ENCODE measurements at places on chromosomes 2 and 18.

- DNase-seq = no peak
These were observed 82.3 kb downstream of the FBXO15 start for GRCh38 chr18:74065366-74065765.

GRCh38 chr2:18045230-18045629, 166.8 kb downstream of the KCNS3 start:
- no peak for DNase-seq

DNA sequence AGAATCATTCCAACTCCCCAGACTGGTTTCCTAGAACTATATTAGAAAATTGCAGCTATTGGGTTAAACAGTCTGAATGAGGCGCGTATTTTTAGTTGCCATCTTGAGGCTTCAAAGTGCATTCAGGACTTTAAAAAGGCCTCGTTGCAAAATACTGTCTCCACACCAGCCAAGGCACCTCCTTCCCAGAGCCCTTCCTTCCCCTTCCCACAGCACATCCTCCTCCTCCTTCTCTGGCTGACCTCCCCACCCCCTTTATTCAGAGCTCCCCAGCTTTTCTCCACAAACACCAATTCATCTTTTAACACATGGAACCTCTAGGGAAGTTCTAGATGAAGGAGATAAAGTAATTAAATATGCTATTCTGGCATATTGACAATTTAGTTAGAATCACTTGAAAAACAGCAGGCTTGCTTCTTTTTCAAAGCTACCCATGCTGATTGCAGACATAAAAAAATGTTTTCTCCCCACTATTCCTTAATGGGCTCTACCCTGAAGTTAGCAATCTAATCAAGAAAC, 90.3 kb downstream of the RTP5 start:
- no peak for DNase-seq

GRCh38 chr18:69567813-69568488, 167.3 kb downstream of the DOK6 start:
- no peak for DNase-seq

DNA sequence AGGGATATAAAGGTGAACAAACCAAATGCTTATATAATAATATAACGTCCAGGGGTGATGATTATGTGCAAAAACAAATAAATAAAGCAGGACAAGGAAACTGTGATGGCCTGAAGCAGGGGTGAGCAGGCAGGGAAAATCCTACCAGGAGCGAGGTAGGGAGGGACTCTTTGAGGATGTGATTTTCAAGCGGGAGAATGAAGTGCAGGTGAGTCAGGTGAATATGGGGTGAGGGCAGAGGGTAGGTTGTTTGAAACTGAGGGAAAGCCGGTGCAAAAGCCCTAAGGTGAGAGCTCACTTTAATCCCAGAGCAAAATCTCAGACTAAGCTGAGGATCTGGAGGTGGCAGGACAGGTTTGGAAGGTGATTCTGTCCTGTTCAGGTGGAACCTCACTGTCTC, 40.7 kb downstream of the CYP26B1 start:
- DNase-seq = peak; percentile 10

DNA sequence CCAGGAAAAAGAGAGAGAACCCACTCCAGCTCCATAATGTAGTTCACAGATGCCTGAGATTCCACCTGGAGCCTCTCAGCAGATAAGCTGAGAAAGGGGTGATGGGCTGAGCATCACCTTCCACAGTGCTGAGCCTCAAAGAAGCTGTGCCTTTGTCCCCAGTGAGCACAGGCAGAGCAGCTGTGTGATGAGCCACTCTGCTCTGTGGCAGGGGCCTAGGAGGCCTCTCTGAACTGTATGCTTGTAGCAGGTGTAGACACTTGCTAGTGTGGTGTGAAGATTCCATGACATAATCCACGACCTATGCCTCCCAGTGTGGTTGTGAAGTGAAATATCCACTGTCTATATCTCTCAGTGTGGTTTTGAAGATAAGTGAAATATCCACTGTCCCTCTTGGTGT, 70.4 kb upstream of the MGAT4A start:
- DNase-seq = no peak

- no peak for DNase-seq
These were observed 144.3 kb downstream of the NCK2 start for GRCh38 chr2:105889046-105889445.

DNA sequence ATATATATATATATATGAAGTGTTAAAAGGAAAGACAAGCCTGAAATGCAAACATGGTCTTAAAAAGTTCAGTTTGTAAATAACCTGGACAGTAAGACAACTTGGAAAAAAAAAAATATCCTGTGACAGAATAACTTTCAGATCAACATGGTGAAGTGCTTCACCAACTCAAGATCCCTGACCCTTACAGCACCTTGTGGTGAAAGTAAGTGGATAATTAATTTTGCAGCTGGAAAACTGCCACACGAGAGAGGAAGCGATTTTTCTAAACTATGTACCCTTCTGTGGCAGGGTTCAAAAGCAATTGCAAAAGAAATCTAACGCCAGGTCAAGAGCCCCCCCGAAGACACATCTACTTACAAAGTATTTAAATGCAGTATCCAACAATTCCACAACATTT, 95.8 kb downstream of the PAX3 start:
- DNase-seq = no peak

- DNase-seq = no peak
These were observed 103.5 kb downstream of the ANKRD44 start for GRCh38 chr2:197207106-197207505.

DNA sequence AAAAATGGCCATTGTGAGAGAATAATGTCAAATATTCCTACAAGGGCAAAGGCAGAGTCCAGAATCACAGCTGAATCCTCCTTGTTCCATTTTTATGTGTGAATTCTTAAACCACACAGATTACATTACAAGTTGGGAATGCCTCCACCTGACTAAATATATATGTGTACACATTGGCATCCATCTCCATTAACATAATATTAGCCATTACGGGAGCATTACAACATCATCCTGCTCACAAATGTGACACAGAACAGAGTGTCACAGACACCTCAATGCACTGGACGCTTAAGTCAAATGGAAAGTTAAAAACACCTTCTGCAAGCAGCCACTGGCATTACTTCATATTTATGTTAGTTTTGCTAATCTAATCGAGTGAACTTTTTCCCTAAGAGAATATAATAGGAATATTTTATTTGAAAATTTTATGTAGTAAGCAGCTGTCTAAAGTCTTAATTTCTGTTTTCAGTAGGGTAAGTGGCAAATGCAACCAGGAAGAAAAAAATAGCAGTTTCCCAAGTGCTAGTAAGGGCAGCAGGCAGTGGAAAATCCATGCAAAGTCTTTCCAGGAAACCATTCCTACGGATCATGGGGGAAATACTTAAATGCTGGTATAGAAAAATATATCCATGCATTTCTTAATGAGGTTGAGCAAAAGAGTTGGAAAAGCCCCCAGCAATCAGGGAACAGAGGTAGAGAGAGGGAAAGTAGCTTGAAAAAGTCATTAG, 255.6 kb downstream of the OSR1 start:
- no peak for DNase-seq

DNA sequence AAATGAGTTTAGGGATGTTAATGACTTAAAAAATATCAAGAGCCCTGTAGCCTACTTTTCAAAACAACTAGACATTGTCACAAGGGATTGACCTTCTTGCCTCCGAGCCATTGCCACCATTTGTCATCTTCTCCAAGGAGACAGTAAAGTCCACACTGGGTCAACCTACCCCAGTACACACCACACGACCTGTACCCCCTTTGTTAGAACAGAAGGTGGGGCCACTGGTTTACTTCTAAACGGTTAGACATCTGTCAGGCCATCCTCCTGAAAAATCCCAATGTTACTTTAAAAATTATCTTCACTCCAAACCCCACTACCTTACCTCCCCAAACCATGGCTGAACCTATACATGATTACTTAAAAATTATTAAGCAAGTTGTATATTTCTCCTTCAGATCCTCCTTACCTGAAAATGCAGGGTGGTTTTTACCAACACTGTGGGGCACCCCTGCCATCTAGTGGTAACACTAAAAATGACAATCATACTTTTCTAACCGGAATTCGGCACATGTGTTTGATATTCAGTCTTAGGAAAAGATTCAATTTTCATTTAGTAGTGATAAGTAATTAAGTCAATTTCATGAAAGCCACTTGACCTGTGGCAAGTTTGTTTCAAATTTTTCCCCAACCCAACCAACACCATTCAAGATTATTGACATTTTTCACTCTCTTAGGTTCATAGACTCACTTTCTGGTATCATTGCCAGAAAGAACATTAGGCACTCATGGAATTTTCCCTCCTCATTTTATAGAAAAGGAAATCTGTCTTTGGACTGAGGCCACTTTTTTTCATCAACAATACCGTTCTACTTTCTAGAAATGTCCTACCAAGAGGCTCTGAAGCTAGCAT, 265.3 kb upstream of the PKDCC start:
- DNase-seq = no peak

GRCh38 chr2:10398496-10398895, 49.6 kb downstream of the ODC1 start:
- DNase-seq = no peak

DNA sequence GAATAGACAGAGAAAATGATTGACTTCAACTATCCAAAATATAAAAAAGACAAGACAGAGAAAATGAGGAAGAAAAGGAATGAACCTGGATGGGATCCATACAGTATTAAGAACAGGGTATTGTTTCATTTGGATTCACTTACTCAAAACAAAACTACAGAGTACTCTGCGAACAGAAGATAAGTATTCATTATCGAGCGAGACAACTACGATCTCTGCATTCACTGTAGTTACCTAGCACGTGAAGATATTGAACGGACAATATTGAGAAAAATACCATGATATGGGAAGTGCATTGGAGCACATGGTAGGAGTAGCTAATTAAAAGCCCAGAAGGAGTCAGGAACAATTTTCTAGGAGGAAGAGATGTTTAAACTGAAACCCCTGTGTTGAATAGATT, 1.0 kb upstream of the ORC2 start:
- DNase-seq = no peak

DNA sequence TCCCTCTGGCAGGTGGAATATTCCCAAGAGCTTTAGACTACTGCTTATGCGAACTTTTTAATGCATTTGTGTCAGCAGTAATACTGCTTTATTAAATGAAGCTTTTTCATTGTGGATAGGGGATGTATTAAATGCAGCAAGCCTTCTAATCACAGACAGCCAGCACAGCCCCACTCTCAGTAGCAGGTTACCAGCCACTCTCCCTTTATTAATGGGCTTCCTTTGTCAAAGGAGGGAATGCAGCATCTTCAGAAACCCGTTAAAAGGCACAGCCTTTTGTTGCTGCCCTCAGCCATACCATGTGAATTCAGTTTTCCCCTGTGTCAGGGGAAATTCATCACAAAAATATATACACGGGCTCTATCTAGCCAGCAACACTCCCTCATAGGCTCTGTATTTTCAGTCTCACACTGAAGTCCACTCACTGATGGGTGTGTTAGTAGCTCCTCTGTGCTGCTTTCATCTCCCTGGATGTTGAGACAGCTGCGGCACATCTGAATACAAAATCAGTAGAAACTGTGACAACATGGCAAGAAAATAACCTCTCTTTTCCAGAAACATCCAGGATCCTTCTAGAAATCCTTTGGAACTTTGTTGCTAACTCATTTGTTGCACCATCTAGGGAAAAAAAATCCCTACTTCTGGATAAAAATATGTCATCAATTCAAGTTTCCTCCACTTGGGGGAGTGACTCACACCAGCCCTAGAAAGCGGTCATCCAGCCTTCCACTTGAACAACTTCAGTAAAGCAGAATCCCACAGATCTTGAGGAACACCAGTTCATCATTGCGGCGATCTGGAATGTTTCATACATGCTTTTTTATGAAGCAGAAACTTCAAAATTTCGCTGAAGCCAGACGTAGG, 48.4 kb downstream of the LRRTM1 start:
- no peak for DNase-seq

GRCh38 chr2:219638217-219638947, 11.0 kb downstream of the SLC4A3 start:
- no peak for DNase-seq

DNA sequence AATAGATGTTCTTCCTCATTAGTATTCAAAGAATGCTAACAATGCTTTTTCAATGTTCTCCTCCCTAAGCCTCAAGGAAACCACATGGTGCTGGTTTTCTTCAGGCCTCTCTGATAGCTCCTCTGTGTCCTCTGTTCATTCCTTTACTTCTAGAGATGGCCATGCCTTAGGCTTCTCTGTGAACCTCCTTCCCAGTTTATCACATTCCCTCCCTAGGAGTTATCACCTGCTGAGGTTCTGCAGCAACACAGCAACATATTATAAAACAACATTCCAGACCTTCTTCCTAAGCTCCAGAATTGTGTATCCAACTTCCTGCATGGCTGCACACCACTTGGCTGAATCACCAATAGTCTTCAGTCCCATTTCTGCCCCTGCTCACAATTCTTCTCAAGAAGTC, 325.5 kb downstream of the IRS1 start:
- no peak for DNase-seq

DNA sequence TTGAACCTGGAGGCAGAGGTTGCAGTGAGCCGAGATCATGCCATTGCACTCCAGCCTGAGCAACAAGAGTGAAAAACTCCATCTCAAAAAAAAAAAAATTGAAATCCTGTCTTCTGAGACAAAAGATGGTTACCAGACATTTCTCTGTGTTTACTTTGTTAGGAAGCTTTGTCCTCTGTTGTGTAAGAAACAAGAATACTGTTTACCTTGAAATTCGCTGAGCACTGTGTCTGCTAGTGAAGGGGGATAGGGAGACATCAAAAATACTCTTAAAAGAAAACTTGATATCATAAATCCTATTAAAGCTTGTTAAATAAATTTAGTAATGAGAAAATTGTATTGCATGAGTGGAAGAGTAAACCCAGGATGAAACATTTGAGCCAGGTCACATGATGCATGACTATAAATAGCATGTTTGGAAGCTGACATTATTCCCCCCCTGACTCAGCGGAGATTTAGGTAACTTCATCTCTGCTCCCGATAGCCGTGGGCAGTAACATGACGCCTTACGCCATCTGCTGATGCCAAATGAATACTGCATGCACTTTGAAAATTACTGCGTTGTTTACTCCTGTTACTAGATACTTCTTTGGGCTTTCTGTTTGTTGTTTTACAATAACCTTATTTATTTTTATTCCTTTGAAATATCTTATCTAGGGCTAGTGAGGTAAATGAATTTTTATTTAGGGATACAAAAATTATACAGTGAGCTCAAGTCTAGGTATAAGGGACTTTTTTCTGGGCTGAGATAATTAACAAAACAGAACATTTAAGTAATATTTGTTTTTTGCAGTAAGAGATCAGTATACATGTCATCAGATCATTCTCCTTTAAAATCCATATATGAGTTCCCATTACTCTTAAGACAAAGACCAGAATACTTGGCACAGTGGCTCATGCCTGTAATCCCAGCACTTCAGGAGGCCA, 134.9 kb downstream of the MAP3K20 start:
- DNase-seq = peak; percentile 60

- DNase-seq = no peak
These were observed 31.0 kb downstream of the TMEM87B start for GRCh38 chr2:112085916-112086669.

- DNase-seq = no peak
These were observed 316.3 kb upstream of the CXCR4 start for GRCh38 chr2:136434251-136434715.

- DNase-seq = no peak
These were observed 36.0 kb downstream of the NAB1 start for GRCh38 chr2:190684931-190685330.

- DNase-seq = no peak
These were observed 33.0 kb upstream of the NTSR2 start for GRCh38 chr2:11702946-11703345.

All from activated CD8-positive, alpha-beta memory T cell treated with anti-CD3 and anti-CD28 coated beads, Interleukin-2, amount 50 U/mL, for 48 hours (primary cell).